Activated effector memory CD4-positive, alpha-beta T cell treated with Interleukin-2 at 50 U/mL for 16 hours (primary cell): ENCODE measurements at places on chromosomes 1 and 21.
A peak's percentile ranks its signal among the peaks of the same experiment; 100 is the strongest.

GRCh38 chr1:183871142-183871541 lies 66.2 kb downstream of the RGL1 start:
- no peak for DNase-seq

- no peak for DNase-seq
Observed at GRCh38 chr1:56065729-56066128, 513.6 kb downstream of the PLPP3 start.

GRCh38 chr21:44878053-44878982 lies 4.8 kb upstream of the PTTG1IP start:
- DNase-seq = no peak

DNA sequence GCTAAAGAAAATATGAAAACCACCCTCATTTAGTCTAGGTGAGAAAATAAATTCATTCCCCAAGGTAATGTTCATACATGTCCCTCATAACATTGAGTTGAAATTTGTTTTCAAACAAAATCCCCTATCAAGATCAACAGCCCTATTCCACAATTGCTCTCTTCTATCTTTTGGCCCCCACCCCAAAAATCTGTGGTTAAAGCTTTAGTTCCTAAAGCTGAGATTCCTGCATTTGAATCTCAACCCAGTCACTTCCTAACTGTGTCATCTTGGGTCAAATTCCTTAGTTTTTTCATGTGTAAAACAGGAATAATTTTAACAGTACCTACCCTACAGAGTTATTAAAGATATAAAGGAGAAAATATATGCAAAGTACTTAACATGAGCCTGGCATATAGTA lies 22.0 kb downstream of the KIAA0319L start:
- no peak for DNase-seq

- peak; percentile 31 for DNase-seq
Observed at GRCh38 chr1:42784946-42785693, at the start of gene TMEM269. TMEM269 (plus strand) TSS chr1:42784991; CDS start chr1:42789894, 4,903 bp downstream.

- no peak for DNase-seq
Observed at GRCh38 chr1:95583661-95584210, 349.7 kb downstream of the RWDD3 start.

DNA sequence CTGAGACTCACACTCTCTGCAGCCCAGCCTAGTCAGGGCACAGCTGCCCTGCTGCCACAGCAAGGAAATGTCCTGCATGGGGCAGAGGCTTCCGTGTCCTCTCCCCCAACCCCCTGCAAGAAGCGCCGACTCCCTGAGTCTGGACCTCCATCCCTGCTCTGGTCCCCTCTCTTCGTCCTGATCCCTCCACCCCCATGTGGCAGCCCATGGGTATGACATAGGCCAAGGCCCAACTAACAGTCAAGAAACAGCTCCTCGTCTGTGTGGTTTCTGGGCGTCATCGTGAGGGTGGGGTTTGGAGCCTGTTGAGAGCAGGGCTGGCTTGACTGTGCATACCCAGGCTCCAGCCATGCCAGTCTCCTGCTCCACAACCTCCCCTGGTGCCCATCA lies 19.5 kb downstream of the FAAH start:
- DNase-seq = peak; percentile 21

DNA sequence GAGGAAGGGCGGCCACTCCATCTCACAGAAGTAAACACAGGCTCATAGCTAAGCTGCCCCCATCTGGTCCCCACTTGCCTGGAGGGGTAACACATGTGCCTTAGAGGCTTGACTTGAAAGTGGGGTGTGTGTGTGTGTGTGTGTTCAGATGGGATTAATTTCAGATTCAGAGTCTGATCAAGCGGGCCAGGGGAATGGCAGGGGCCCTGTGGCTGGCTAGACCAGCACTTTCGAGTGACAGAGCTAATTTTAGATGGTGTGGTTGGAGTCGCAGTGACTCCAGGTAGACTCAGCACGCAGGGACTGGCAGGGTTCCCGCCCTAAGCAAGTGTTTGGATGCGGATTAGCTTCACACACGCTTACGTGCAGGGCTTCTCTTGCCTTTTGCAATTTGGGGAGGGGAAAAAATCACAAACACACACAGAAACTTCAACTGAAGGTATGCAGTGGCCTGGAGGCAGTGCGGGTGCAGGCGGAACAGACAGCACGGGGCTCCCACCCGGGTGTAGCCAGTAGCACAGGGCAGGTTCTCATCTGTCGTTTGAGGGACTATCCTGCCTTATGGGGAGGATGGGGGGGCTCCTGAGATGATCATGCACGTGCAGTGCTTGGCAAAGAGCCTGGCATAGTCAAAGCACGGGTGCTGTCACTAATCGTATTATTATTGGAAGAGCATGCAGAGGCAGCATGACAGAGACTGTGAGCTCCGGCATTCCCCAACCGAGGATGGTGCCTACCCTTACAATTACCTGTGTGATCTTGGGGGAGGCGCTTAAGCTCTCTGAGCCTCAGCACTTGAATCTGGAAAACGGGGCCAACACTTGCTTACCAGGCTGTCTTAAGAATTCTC lies 1.3 kb downstream of the EDN2 start:
- no peak for DNase-seq

- DNase-seq = no peak
Observed at GRCh38 chr1:215844266-215844665, 277.2 kb downstream of the KCTD3 start.

DNA sequence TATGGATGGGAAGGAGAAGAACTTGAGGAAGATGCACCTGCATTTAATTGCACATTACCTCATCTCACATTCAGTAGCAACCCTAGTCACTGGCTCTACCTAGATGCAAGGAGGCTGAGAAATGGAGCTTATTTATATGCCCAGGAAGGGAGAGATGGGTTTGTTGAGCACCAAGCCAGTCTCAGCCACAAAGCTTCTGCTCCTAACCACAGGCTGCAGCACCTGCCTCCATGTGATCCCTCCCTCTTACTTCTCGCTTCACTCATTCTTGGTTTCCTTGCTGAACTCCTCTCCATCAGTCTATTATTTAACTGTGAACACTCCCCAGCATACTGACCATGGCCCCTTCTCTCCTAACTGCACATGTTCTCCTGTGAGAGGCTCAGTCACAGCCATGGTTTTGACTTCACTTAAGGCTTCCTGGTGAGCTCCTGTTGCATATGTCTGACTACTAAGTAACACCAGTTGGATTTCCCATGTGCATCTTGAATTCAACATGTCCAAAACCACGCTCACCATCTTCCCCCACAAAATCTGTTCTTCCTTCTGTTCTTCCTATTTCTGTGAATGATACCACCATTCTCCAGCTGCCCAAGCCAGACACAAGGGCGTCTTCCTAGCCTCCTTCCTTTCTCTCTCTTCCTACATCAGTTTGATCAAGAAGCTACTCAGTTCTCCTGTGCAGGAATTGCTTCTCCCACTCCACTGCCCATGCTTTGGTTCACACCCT lies 139.8 kb downstream of the AK5 start:
- DNase-seq = peak; percentile 15

DNA sequence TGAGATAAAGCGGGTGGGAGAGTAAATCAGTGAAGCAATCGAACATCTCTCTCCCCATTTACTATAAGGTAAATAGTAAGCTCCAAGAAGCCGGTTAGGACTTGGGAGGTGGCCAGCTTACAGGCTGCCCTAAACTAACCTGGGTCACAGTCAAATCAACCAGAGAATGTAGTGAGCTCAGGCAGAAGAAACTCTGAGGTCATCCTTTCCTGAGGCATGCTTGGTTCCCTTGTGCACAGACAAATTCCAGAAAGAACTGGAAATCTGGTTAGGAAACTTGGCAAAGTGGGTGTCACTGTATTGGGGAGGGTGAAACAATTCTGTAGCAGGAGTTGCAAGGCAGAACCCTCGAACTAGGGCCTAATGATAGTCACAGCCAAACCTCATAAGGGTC lies 72.5 kb downstream of the NTMT2 start:
- no peak for DNase-seq

DNA sequence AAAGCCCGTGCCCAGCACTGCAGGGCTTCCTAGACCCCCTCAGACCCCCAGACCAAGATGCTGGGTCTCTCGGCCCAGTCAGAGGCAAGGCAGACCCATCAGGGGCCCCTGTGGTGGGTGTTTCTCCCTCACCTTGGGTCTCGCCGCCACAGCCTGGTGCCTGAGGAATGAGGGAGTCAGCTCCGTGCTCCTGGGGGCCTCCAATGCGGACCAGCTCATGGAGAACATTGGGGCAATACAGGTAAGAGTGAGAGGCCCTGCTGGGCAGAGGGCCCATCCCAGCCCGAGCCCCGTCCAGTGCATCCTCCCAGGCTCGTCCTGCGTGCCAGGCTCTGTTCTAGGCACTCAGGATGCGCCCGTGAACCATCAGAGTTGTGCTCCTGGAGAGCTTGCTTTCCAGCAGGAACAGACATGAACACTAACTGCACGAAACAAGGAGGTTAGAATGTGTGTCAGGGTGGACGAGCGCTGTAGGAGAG lies 51.5 kb downstream of the KCNAB2 start:
- no peak for DNase-seq

- DNase-seq = no peak
Observed at GRCh38 chr1:184388319-184388889, 1.6 kb downstream of the C1orf21 start.

GRCh38 chr1:228752258-228752657 lies 17.0 kb downstream of the RHOU start:
- no peak for DNase-seq

GRCh38 chr1:229888561-229889001 lies 178.5 kb upstream of the GALNT2 start:
- DNase-seq = no peak

GRCh38 chr1:151510614-151510956 lies 602 bp upstream of the CGN start:
- no peak for DNase-seq

GRCh38 chr1:153428791-153429190 lies 12.5 kb downstream of the S100A7A start:
- no peak for DNase-seq

DNA sequence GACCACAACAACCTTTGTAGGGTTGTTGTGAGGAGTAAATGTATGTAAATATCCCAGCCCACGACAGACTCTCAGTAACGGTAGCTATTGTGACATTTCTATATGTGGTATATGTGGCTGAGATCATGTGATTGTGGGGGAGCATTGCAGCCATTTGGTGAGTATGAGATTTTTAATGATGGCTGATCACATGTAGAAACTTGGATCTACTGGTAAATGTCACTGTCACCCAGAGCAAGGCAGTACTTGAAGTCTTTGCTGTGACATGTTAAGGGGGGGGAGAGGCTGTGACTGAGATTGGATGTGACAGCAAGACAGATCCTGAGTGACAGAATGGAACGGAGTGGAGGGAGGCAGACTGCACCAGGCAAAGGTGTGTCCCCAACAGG lies 23.9 kb upstream of the MEF2D start:
- no peak for DNase-seq

DNA sequence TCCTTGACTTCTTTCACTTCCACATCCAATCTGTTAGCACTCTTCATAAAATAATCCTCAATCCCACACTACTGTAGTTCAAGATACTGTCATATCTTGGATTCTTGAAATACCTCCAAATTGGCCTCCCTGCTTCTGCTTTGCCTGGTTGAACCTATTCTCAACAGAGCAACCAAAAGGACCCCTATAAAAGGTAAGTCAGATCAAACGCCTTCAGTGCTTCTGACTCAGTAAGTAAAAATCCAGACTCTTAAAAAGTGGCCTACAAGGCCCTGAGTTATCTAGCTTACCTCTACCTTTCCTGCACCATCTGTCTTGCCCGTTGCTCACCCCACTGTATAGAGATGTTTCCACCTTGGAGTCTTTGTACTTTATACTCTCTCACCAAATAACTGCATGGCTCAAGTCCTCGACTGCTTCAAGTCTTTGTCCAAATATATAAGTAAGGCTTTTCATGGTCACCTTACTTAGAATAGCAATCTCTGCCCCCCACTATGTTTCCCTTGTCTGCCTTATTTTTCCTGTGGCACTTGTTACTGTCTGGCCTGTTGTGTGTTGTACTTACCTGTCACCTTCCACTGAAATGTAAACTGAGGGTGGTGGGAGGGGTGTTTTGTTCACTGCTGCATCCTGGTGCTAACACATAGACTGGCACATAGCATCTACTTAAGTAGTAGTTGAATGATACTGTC lies 5.1 kb upstream of the PIGV start:
- no peak for DNase-seq

- peak; percentile 61 for DNase-seq
Observed at GRCh38 chr1:35577071-35577998, 4.2 kb downstream of the TFAP2E start.

GRCh38 chr1:161486806-161487741 lies 18.2 kb upstream of the FCGR2A start:
- no peak for DNase-seq

- DNase-seq = no peak
Observed at GRCh38 chr1:36301220-36301619, 4.9 kb upstream of the SH3D21 start.

DNA sequence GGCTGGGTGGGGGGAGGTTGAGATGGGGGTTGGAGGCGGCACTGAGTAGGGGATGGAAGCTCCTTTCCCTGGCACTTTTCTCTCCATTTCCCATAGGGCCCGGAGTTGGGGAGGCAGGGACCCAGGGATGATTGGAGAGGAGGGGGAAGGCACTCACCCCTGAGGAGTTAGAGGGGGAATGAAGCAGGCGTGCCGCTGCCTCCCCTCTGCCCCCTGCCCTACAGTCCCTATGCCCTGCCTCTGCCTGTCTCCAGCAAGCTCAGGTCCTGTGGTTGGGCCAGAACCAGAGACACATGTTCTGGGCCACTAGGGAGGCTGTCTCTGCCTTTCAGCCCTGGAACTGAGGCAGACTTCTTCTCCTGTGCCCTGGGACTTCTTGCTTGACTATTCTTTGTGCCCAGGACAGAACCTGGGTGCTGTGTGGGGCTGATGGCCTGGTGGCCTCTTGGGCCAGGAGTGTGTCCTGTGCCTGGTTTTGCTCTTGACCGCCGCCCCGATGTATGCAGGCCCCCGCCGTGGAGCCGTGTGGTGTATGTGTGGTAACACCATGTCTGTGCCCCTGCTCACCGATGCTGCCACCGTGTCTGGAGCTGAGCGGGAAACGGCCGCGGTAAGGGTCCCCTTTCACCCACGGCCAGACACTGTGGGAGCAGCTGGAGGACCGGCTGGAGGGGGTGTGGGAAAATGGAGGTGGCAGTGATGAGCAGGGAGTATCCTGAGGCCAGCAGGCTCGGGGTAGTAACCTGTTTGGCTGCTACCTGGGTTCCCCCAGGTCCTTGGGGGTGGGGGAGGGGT lies 1.4 kb downstream of the LYPLA2 start:
- DNase-seq = no peak

DNA sequence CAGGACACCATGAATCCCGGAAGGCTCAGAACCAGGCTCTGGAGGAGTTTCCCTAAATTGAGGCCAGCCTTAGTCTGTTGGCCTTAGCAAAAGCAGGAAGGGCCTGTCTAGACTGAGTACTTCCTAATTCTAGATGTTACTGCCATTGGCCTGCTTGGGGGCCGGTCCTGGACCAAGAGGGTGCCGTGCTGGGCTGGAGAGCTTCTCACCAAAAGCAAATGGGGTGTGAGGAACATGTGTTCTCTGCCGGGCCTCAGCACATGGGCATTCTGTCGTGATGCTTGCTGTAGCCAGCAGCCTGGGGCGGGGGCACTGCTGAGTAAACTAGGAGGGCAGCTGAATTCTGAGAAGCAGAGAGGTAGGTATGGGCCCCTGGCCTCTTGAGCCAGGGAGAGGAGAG lies 35.7 kb upstream of the MAN1C1 start:
- no peak for DNase-seq
